ENCODE measurements at places on chromosomes 12 and 14.

- no peak for DNase-seq
Measured at GRCh38 chr12:70948976-70949336, 28.4 kb upstream of the PTPRR start.

DNA sequence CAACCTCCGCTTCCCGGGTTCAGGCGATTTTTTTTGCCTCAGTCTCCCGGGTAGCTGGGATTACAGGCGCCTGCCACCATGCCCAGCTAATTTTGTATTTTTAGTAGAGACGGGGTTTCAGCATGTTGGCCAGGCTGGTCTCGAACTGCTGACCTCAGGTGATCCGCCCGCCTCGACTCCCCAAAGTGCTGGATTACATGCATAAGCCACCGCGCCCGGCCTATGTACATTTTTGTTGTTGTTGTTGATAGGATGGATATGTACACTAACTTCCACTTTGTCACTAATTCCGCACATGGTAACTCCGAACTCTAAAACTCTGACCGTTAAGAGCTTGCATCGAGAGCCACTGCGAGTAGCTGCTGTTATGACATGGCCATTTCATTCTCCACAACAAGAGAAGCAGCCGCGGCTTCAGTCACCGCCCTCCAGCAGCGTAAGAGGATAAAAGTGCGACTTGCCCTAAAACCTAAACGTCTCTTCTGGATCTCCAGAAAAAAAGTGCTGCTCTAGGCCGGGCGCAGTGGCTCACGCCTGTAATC, 742 bp upstream of the MARS1 start:
- no peak for DNase-seq

DNA sequence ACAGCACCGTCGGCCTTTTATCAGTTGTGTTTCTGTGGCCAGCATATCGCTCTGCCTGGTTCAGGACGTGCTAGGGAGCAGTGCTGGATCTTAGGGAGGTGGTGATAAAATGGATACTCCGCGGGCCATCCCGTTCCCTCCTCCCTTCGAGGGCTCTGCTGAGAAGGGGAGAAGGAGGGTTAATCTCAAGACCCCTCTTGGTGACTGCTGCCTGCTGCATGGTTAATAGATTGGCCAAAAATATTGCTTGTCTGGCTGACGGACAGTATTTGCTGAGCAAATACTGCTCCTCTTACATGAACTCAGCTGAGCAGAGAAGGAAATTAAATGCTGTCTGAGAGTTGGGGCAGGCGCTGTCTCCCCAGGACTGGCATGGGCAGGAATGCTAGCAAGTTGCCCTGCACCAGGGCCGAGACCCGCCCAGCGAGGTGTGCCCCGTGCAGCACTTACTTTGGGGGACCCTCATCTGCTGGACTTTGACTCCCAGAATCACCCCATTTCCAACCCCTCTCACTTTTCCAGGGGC, 1.2 kb downstream of the FBRSL1 start:
- DNase-seq = no peak

GRCh38 chr12:93126069-93126474, 197.0 kb upstream of the EEA1 start:
- no peak for DNase-seq

DNA sequence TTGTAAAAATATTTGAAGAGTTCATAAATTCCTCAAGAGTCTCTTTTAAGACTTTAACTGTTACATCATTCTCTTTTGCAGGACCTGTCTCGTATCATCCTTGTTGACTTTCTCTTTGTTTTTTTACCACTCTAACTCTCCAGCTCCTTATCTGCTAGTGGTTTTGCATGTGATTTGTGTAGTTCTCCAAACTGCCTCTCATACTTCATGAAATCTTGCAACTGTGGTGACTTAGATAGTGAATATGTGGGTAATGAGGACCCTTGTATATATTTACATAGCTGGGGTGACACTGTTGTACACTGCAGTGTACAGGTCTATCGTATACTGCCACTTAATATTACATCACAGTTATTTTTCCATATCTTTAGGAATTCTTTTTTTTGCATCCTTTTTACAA, 40.2 kb upstream of the EMP1 start:
- no peak for DNase-seq

GRCh38 chr14:101926620-101927019, 37.8 kb upstream of the DYNC1H1 start:
- no peak for DNase-seq

DNA sequence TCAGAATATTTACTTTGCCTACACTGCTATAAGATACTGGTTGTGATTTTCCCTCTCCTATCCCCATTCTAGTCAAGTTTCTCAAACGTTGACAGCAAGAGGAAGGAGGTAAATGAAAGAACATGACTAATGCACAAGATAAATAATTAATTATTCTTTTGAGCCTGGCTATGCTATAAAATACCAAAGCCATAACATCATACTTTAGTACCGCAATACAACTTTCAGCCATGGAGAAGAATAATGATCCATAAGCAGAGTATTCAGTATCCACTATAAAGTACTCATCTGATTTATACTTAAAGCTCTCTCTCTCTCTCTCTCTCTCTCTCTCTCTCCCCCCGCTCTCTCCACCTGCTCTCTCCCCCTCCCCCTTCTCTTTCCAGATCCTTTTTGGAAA, 41.3 kb downstream of the TDG start:
- no peak for DNase-seq

DNA sequence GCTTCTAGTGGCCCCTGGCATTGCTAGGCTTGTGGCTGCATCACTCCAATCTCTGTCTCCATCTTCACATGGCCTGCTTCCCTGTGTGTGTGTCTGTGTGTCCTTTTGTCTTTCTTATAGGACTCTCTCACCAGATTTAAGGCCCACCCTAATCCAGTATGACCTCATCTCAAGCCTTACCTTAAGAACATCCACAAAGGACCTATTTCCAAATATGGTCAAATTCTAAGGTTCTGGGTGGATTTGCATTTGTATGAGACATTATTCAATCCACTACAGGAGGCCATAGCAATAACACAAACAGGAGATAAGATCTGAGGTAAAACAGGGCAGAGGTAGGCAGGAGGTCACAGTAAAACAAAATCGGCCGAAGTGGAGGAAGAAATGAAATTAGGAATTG, 375.9 kb downstream of the BTG1 start:
- no peak for DNase-seq

- no peak for DNase-seq
Measured at GRCh38 chr12:111171832-111172231, 197.1 kb downstream of the PHETA1 start.

- DNase-seq = no peak
Measured at GRCh38 chr12:25254271-25254880, 3.6 kb upstream of the KRAS start.
